T-helper 9 cell (primary cell): ENCODE measurements at places on chromosomes 16 and 17.

DNA sequence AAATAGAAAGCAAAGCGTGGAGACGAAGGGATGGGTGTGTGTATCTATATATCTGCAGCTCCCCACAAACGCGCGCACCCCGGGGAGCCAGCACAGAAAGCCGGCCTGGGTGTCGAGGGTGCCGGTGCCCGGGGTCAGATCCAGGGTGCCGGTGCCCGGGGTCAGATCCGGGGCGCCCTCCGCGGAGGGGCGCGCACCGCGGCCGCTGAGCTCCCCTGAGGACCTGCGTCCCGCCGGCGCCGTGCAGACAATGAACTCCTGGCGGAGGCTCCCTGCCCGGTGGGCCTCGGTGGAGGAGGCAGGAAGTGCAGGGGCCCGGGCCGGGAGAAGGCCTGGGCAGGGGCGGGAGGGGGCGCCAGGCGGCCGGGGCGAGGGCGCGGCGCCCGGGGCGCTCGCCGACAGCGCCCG is 1.1 kb downstream of the ZNF423 start:
- DNase-seq: no peak

DNA sequence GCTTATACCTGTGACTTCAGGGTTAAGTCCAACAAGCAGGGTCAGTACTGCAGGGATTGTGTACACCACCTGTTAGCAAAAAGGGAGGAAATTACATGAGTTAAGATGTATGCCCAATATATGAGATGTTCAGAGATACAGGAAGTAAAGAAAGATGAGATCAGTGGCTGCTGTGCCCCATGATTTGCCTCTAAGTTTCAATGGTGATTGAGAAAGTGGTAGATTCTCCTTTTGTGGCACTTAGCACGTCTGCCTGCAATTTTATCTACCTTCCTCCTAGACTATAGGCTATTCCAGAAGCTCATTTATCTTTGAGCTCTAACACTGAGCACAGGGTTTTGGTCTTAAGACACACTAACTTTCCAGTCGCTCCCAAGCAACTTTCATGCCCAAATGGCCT is 3.6 kb downstream of the TMEM220 start:
- DNase-seq: no peak

- no peak for DNase-seq
These were observed 85.5 kb upstream of the ZNF469 start for GRCh38 chr16:88297178-88297720.

- no peak for DNase-seq
These were observed 618 bp downstream of the CCDC78 start for GRCh38 chr16:725463-726187.

DNA sequence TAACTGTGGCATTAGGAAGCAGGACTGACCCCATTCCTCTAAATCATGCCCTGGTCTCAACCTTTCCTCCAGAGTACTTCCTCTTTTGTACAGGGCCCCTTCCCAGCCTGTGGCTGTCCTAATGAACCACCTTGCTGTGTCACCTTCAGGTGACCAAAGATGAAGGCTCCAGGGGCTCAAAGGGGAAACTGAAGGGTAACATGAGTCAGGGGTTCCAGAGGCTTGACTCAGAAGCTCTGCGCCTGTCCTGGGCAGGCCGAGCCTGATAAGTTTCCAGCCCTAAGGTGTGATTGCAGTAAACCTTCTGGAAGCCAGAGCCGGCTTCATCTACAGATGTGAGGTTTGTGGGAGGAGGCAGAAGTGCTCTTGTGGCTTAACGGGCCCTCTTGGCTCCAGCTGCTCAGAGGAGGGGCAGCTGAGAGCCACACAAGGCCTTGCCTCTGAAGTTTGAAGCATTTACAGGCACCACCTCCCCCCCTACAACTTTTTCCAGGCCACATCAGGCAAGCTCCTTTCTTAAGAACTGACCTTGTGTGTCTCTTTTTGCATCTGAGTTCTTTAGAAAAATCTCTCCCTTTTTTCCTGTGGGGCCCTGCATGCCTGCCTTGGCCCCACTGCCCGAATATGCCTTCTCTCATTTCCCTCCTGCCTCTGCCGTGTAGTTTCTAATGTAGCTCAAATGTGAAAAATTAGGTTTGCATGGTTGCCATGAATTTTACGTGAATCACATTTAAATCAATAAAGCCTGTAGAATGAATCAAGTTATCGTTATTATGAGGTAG is 149.9 kb downstream of the CLEC16A start:
- no peak for DNase-seq
